ENCODE measurements at places on chromosomes 2 and 18.

DNA sequence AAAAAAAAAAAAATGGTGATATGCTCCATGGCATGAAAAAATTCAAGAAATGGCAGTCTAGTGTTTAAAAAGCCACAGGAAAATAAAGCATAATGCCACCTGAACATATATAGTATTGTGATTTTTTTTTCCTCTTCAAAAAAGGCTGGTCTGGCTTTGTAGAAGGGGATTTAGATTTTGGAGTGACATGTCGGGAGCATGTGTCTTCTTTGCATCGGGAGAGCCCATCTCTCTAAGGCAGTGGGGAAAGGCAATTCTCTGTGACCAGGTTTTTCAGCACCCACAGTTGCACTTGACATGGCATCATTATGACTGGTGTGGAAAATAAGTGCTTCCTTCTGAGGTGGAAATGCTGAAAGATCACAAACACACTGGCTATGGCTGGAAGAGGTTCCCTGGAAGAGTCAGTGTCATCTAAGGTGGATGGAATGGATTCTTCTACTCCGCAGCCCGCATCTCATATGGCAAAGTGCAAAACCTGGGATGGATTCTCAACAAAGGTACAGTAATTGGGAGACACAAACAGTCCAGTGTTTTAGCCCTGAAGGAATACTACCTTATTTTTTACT, 172.5 kb downstream of the AGAP1 start:
- peak; percentile 40 for DNase-seq

DNA sequence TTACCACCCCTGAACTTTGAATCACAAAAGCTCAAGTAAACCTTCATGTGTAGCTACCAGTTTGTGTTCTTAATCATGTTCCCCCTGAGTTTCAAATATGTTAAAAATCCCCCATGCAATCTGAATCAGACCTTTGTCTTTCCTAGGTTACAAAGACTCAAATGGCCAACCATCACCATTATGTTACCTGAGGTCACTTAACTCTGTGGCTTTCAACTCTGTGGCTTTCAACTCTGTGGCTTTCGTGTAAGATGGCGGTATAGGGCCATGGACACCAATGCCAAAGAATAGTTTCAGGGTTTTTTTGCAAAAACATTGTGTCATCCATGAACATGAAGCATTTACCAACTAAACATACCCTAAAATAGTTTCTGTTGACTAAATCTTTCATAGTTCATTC, 6.7 kb downstream of the ERMN start:
- DNase-seq = no peak

- no peak for DNase-seq
These were observed 527.6 kb upstream of the MEX3C start for GRCh38 chr18:51724790-51725721.

- DNase-seq = no peak
These were observed 298.6 kb downstream of the CYP26B1 start for GRCh38 chr2:71849111-71849510.

- peak; percentile 4 for DNase-seq
These were observed 93.1 kb downstream of the TNFRSF11A start for GRCh38 chr18:62418258-62418657.

GRCh38 chr2:241895712-241896641, 26.4 kb downstream of the RTP5 start:
- DNase-seq = no peak

DNA sequence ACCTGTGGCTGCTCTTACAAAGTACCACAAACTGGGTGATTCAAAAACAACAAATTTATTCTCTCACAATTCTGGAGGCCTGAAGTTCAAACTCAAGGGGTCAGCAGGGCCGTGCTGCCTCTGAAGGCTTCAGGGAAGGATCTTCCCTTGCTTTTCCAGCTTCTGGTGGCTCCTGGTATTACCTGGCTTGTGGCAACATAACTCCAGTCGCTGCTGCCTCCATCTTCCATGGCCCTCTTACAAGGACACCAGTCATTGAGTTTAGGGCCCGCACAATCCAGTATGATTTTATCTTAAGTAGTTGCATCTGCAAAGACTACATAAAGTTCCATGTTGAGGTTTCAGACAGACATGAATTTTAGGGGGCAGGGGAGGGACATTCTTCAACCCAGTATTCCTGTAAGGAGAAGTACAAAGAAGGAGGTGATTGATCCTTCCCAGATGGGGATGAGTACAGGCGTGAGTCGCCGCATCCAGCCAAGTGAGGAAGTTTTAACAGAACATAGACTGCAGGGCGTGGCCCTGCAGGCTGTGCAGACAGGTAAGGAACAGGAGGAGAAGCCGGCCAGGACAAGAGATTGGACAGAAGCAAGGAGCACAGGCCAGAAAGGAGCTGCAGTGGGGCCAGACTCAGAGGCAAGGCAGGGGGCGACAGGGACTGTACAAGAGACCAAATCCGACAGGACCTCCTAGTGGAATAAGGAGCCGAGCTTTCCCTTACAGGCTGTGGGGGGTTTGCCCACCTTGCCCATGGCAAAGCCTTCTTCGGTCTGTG, 44.4 kb upstream of the BZW1 start:
- DNase-seq = no peak

DNA sequence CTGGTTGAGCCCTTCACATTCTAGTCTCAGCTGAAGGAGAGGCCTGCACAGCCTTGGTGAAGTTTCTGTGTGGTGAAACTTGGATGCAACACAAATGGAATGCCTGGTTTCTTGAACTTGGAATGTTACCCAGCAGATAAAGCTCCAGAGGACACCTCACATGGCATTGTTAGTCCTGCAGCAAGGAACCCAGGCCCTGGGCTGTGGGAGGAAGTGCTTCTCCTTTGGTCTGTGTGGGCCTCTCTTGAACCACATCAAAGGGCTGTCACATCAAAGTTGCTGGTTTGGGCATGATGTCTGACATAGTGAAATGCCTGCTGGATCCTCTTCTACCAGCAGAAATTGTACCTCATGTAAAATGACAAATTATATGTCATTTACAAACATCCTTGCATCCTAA, 198.5 kb downstream of the FHOD3 start:
- DNase-seq = no peak

- DNase-seq = no peak
These were observed 294.9 kb upstream of the CYRIA start for GRCh38 chr2:16960579-16960978.

DNA sequence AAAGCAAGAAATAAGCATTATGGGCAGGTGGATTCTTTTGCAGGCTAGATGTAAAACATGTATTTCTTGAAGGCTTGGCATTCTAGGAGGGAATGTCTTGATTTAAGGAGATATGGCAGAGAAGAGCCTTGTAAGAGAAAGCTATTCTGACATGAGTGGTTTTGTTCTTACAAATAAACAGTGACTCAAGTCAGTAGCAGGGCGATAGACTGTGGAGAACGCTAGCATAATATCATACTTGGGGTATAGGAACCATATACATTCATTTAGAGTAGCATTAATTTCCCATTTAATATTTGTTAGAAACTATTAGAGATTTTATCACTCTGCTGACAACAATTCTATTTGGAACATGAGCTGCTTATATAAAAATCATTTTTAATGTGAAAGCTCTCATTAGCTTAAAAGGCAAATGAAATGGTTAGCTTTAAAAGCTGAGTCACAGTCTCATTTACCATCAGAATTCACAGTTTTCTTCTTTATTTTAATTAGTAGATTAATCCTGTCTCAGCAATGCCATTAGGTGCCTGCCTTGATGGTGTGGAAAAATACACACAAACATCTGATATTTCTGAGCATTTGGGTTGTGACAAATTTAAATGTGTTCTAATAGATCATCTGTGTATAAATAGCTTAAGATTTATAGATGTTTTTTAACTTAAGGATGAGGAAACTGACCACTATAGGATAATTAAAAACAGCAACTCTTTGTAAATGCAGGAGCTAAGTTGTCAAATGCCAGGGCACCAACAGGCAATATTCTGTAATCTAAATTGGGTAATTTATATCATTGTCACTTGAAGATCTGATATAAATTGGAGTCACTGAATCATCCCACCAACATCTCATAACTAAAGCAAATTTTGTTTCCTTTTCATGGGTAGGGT, 276.7 kb downstream of the PLCL1 start:
- DNase-seq = no peak

DNA sequence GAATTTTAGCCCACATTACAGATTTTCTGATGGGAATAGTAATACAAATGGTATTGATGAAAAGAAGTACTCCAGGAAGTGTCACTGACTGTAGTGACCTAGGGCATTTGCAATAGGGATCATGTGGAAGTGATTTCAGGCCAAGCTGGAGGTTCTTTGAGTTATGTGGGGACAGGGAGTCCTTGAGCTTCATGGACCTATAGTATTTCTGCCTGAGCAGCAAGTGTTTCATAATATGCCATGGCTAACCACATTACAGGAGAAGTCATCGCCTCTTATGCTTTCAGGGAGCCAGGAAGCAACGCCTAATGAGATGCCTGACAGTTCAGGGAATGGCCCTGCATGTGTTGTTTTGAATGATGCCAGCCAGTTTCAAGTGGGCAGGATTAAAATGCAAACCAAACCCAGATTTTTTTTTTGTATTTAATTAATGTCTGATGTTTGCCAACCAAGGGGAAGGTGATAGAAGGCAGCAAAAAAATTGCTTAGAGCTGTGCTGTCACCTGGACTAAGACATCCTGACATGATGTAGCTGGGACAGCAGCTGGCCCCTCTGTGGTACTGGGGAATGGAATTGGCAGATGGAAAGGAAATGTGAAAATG, 109.5 kb downstream of the RAPGEF4 start:
- DNase-seq = no peak

GRCh38 chr2:62415019-62415431, 91.0 kb downstream of the TMEM17 start:
- no peak for DNase-seq

DNA sequence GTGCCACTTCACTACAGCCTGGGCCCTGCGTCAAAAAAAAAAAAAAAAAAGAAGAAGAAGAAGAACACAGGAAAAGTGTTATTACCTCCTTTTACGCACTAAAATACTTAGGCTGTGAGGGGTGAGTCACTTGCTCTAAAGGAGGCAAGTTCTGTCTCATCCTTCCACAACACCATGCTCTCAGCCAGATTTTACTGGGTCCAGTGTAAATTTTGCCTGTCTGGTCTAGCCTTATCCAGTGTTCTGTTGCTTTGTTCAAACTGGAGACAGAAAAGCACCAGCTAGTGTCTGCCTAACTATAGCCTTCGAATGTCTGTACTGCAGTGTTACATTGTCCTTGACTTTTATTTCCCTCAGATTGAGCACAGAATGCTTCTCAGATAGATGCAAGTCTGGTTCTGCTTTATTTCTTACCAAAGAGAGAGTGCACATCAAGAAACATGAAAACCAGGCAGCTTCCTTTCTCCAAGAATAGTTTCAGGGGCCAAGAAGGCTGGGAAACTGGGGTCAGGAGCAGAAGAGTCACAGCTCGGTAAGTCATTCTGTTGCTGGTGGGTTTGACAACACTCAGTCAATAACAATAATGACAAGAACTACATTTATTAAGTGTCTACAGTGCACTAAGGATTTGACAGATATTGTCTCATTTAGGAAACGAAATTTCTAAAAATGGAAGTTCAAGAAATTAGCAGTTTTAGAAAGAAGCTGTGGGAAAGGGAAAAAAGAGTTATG, 3.1 kb upstream of the MSGN1 start:
- no peak for DNase-seq

DNA sequence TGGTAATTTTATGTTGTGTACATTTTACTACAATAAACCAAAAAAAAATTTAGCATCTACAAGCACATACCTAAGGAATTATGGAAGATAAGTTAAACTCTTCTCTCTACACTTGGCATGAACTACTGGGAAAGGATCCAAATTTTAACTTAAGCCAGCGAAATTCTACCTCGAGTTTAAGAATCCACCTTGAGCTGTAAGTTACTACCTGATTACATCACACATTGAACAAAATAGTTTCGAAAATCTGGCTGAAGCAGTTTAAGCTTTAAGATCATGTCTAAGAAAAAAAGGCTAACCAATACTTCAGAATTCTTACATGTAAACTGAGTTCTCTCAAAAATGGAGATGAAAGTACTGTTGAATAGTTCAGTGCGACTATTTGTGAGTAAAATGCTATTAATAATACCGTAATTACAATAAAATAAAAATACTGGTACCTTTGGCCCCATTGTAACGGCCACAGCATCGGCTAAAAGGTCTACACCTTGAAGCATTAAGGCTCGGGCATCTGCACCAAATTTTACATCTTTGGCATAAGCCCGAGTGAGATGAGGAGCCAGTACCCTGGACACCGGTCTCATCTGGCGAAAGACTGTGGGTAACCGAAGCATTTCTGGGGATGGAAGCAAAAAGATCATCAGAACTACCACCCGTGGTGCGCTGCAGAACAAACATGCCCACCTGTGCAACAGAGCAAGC, 1.3 kb downstream of the HSPD1 start:
- DNase-seq = no peak

Data from central memory CD4-positive, alpha-beta T cell (primary cell).